Stimulated activated CD4-positive, alpha-beta T cell treated with anti-CD3 and anti-CD28 coated beads, Interleukin-2, amount 100 ng/mL, for 48 hours (primary cell): ENCODE measurements at places on chromosomes 2 and 18.

DNA sequence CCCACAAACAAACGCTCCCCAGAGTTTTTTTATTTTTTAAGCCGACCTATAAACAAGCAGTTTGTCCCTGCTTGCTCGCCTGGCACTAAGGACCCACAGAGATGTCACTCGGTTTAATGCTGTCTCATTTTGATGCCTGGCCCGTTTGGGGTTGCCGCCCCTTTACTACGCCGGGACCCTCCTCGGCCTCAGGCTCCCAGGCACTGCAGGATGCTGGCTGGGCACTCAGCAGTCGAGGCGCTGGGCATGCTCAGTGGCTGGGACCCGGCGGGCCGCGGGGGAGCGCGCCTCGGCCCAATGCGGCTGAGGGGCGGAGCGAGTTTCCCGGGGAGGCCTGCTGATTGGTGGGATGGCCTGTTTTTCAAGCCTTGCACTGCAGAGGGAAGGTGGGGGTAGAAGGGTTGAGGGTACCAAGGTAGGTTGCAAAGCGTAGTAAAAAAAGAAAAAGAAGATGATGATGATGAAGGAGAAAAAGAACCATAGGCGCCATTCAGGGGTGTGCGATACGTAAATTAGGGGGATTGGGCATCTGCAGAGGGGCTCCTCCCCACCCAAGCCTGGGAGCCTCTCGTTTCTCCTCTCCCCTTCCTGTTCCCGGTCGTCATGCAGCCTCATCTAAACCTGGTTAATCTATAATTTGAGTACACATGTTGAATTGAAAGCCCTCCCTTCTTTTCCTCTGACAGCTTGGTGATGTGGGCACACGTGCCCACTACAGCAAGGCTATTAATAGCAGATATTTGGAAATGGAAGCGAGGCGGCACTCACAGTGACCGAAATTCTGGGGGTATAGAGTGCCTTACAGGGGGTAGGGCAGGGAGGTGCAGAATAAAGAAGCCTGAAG is 1.5 kb upstream of the IRS1 start:
- DNase-seq: peak; percentile 74

- DNase-seq: no peak
Observed at GRCh38 chr2:6966446-6966940, 49.3 kb downstream of the RNF144A start.

GRCh38 chr18:39666541-39666940 is 2100.9 kb upstream of the CELF4 start:
- no peak for DNase-seq

DNA sequence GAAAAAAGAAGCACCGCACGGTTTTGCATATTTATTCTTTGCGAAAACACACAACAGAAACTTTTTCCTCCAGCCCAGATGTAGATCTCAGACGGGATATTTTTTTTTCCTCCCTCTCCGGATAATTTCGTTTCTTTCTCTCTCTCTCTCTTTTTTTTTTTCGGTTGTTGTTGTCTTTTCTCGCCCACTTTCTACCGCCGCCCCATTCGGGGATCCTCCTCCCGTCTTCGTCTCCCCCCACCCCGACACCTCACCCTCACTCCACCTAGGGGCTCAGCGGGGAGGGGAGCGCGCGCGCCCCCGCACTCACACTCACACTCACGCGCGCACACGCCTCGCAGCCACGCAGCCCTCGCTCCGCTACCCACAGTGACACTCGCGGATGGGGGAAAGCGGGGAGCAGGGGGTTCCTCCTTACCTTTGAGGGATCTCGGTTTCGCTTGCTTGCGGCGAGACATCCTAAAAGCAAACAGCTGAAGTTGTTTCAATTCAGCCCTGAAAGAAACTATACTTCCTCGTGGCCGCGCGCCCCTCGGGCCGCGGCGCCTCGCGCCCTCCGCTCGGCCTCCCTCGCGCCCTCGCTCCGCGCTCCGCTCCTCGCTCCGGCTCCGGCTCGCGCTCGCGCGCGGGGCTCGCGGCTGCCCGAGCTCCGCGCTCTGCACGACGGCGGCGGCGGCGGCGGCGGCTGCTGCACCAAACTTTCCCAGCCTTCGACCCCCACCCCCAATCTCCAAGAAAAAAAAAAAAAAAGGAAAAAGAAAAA is 1.3 kb downstream of the ZNF521 start:
- no peak for DNase-seq

GRCh38 chr2:84880645-84881521 is at the start of gene TRABD2A:
Gene TRABD2A, minus strand, starts transcription at chr2:84881084. Its CDS starts 45 bp downstream, at chr2:84881039.
- DNase-seq: peak; percentile 61
